ENCODE measurements at places on chromosomes 2 and 18.

DNA sequence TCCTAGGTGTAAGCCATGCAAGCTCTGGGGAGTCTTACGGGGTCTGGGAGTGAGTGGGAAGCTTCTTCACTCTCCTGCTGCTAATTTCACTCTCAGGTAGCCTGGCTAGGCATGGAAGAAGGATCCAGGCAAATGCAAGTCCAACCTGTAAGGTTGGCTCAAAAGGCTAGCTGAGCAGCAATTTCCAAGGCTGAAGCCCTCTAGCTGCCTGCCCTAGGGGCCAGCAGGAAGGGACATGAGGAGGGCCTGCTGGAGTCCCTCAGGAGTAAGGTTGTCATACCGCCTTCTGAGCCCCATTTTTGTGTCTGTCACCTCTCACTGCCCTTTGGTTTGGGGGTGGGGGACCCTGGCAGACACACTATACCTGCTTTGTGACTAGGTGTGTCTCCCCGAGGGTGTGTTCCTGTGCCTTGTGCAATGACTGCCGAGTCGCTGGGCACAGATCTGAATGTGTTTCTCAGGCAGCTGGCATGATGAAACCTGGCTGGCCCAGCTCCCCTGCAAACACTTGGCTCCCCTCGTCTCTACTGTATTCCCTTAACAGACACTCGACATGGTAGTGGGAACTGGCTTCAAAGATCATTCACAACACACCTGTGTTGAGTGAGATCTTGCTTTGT lies 123.9 kb upstream of the FAM136A start:
- H3K27ac ChIP-seq, result no peak overlapping the region

DNA sequence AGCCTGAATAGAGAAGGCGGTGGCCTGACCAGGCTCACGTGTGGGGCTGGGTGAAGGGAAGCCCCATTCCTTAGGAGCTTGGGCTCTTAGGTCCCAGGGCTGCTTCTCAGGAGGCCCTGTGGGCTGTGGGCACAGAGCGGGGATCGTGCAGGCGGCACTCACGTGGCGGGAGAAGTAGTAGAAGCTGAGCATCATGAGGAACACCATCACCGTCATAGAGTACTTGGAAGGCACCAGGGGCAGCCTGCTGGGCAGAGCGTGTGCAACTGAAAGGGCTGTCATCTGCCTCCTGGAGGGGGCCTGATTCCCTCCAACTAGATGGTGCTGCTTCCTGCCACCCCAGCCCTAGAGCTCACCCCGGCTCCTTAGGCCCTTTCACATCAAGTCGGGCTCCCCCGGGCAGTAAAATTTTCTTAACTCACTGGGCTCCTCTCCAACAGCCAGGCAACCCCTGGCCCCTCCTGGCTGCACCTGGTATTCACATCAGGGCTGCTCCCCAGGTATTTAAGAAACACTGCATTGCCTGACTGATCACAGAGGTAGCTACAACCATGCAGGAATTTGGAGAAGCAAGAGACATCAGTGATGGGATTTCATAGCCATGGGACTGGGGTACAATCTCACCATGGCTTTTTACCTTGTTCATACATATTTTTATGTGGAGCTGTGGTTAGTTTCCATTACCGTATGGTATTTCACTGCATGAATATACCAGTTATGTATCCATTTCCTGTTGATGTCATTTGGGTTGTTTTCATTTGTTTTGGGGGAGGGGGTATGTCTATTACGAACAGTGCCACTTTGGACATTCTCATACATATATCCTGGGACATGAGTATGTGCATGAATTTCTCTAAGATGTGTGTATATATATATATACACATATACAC lies 32.9 kb downstream of the CENPO start:
- no peak for DNase-seq
- peaks cover 19% of the 10 kb centered on the region for H3K36me3 ChIP-seq
- no peak overlapping the region for H3K27ac ChIP-seq
- H3K27me3 ChIP-seq, result no peaks in the 10 kb centered on the region

GRCh38 chr18:46756559-46757201 lies at the start of gene ST8SIA5:
ST8SIA5 (minus strand) TSS chr18:46757053; CDS start chr18:46756508, 545 bp downstream.
- no peak for DNase-seq
- H3K36me3 ChIP-seq, result no peaks in the 10 kb centered on the region
- H3K4me1 ChIP-seq, result peaks cover 23% of the 10 kb centered on the region
- no peak within 1 kb of the TSS for H3K27ac ChIP-seq
- H3K4me3 ChIP-seq, result peak within 1 kb of the TSS; percentile 16
- peaks cover 50% of the 10 kb centered on the region for H3K27me3 ChIP-seq

DNA sequence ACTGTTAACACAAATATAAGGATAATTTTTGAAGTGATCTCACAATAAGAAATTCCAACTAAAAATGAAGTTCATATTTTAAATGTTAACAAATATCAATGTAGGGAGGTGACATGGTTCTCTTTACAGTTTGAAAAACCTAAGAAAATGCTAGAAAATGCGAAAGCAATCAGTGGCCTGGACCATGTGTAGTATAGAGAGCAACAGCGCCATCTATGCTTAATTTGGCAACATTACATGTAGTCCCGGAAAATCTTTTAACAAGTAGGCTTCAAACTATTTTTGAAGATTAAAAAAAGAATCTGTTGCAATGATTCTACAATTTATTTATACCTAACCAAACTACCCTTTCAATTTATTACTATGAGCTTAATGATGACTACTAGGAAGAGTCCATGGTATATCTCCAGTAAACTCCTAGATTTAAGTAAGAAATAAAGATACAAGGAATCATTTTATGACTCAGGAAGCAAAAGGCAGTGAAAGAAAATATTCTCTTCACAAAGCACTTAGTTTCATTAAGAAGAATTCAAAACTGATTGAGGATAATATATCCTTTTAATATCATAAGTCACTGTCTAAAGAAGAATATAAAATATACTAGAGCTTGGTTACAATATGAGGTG lies 33.3 kb downstream of the NDUFA10 start:
- no peaks in the 10 kb centered on the region for H3K4me1 ChIP-seq
- no peaks in the 10 kb centered on the region for H3K27me3 ChIP-seq
- no peak overlapping the region for H3K27ac ChIP-seq
- DNase-seq, result no peak

DNA sequence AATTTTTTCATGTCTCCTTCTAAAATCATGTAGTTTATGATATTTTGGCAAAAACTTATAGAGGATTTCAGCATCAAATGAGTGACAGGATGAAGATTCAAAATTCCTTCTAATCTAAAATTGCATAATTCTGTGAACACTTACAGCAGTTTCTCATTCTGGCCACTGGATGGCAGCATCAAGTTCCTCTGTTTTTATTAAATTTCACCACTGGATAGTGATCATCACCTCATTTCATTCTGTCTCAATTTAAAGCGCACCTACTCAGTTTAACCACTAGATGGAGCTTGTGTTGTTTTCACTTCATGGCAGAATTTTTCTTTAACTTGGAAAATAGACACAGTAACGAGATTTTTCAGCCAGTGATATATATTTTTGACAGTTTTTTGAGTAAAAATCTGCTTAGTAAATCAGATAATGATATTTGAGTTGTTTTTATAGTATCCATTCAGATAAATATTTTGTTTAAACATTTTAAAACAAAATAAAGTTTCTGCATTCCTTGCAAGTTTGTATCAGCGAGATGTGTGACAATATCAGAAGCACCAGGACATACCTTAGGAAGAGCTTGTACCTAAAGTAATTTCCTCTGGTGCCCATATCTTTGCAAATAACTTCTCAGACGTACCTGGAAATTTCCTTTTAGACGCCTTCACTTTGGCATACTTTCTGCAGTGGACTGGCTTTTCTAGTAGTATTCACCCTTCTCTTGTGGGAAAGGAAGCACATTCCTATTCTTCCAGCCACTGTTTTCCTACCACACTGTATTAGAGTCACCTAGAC lies 94.7 kb upstream of the ARHGAP15 start:
- H3K4me1 ChIP-seq, result no peaks in the 10 kb centered on the region
- H3K36me3 ChIP-seq, result no peaks in the 10 kb centered on the region
- no peak overlapping the region for H3K27ac ChIP-seq
- no peak for DNase-seq
- H3K4me3 ChIP-seq, result no peak overlapping the region
- H3K27me3 ChIP-seq, result no peaks in the 10 kb centered on the region
